ENCODE measurements at places on chromosomes 1 and 21.
A peak's percentile ranks its signal among the peaks of the same experiment; 100 is the strongest.

DNA sequence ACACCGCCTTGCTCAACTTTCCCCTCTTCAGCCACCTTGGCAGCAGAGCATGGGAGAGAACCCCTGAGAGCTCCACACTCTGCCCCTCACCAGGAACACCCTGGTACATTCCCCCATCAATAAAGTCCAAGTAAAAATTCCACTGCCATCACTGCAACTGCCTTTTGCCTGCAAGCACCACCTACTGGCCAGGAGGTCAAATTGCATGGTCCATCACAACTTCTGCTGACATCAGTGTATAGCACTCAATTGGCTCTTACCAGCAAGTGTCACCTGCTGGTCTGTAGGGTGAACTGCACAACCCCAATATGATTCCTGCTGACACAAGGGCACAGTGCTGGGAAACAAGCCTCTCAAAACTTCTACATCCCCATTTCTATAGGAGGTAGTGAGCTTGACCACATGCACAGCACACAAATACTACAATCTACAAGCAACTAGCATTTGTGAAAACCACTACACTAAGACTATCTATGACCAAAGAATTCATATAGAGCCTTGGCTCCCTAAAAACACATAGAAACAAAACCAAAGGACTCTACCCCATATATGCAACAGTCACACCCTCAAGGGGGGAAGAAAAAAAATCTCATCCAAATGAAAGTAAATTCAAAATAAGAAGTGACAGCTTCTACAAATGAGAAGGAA is 69.2 kb downstream of the FASLG start:
- DNase-seq = peak; percentile 17

DNA sequence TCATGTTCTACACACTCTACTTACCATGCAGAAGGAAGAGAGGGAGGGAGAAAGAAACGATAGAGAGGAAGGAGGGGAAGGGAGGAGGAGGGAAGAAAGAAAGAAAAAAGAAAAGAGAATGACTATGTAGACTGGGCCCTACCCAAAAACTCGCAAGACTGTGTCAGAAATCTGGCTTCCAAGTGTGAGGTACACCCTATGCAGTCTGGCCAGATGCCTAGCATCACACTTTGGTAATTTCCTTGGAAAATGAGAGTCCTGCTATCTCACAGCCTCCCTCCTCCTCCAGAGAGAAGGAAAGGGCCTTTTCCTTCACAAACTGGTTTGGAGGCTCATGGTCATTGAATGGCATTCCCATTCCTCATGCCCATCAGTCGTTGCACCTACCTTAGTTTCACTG is 86.4 kb upstream of the LRRC8D start:
- DNase-seq = no peak

GRCh38 chr1:51497340-51497739 is 21.7 kb downstream of the EPS15 start:
- no peak for DNase-seq

DNA sequence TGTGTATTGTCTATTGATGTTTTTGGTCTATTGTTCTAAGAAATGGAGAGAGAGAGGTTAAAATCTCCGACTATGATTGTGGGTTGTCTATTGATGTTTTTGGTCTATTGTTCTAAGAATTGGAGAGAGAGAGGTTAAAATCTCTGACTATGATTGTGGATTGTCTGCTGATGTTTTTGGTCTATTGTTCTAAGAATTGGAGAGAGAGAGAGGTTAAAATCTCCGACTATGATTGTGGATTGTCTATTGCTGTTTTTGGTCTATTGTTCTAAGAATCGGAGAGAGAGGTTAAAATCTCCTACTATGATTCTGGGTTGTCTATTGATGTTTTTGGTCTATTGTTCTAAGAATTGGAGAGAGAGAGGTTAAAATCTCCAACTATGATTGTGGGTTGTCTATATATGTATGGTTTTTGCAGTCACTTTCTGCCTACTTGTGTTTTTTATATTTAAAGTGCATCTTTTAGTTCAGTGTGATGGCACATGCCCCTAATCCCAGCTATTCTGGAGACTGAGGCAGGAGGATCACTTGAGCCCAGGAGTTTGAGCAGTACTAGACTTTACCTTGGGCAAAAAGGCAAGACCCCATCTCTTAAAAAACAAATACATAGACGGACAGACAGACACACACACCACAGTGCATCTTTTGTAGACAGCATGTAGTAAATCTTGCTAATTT is 16.2 kb downstream of the C1orf159 start:
- no peak for DNase-seq

DNA sequence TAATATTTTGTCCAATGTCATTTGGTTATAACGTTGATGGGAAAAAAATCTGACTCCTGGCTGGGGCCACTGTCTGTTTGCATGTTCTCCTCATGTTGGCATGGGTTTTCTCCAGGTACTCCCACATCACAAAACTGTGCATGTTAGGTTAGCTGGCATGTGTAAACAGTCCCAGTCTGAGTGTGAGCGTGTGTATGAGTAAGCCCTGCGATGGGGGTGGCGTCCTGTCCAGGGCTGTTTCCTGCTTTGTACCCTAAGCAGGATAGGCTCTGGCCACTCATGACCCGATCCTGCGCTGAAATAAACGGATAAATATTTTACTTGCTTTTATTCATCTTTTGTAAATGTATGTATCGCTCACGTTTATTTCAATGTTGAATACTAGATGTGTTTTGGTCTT is 13.5 kb downstream of the EFCAB14 start:
- no peak for DNase-seq

DNA sequence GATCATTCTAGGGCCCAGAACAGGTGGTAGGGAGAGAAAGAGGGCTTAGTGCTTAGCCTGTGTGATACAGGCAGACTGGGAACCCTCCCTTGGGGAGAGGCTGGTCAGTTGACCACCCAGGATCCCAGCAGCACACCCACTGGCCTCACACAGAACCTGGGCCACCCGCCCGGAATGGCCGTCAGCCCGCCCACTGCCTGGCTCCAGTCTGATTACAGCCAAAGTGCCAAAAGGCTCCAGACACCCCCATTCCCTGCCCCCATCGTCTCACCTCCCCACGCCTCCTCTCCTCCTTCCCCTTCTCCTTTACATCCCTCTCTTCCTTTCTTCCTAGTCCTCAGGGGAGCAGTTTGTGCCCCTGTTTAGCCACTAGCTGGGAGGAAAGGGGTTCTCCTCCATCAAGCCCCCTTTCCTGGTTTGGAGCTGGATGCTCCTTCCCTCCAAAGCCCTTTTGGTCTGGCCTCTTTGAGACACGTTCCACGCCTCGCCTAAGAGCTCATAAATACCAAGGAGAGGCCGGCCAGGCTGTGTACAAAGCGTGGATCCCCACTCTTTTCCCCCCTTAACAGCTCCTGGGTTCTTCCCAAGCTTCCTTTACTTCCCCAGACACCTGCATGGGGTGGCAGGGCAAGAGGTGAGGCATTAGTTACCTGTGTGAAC is 4.6 kb upstream of the WNT2B start:
- no peak for DNase-seq

DNA sequence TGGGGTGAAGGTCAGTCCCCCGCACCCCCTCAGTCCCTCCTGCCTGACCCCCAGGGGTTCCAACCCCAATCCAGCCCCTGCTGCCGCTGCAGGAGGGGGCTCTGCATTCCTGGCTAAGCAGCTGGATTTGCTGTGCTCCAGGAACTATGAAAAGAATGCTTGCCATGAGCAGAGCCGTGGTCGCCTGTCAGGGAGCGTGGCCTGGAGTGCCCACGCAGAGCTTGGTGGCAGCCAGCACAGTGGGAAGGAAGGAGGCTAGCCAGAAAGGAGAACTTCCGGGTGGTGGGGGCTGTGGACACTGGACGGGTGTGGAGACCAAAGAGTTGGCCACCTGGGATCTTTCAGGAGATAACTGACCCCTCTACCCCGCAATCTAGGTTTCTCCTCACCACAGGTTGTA is 5.6 kb downstream of the COL8A2 start:
- no peak for DNase-seq

DNA sequence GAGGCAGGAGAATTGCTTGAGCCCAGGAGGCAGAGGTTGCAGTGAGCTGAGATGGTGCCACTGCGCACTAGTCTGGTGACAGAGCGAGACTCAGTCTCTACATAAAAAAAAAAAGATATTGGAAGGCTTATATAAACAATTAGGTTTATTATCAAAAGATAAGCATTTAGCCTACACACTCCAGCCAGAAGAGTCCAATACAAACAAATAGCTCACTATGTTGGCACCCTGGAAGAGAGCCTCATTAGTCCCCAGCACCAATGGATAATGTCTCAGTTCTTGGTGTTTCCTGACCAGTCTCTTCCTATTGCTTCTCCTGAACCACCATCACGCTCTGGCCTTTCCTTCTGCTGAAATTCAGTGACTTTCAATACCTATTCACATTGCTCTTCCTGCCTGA is 48.6 kb upstream of the ATP1A1 start:
- no peak for DNase-seq

DNA sequence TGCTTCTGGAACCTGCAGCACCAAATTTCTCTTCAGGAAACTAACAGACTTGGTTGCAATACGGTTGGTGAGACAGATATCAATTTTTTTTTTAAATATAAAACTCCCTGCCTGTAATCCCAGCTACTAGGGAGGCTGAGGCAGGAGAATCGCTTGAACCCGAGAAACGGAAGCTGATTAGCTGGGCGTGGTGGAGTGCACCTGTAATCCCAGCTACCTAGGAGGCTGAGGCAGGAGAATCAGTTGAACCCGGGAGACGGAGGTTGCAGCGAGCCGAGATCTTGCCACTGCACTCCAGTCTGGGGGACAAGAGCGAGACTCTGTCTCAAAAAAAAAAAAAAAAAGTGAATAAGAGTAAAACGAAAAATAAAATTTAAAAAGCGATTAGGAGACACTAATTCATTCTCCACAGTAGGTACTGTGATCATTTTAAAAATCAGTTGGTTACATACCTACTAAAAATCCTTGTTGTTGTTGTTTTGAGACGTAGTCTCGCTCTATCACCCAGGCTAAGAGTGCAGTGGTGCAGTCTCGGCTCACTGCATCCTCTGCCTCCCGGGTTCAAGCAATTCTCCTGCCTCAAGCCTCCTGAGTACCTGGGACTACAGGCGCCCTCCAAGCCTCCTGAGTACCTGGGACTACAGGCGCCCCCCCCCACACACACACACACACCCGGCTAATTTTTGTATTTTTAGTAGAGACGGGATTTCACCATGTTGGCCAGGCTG is 796 bp upstream of the RBM8A start:
- no peak for DNase-seq
